ENCODE measurements at places on chromosomes 2 and 18.

DNA sequence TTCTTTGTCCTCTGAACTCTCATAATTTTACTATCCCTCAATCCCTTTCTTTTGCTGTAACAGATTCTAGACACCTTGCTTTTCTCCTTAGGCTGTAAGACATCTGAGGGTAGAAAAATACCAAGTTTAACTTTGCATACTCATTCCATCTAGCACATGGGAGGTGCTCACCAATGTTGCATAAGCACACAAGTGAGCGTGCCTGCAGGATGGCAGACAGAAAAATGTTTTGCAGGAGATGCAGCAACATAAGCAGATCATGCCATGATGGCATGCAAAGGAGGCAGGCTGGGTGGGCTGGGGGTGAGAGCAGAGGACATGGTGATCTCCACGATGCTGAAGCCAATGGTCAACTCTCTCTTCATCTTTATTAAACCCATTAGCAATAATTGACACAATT, 24.1 kb downstream of the CYRIA start:
- no peak for DNase-seq

GRCh38 chr2:51633073-51633472, 601.1 kb upstream of the NRXN1 start:
- DNase-seq, result no peak

DNA sequence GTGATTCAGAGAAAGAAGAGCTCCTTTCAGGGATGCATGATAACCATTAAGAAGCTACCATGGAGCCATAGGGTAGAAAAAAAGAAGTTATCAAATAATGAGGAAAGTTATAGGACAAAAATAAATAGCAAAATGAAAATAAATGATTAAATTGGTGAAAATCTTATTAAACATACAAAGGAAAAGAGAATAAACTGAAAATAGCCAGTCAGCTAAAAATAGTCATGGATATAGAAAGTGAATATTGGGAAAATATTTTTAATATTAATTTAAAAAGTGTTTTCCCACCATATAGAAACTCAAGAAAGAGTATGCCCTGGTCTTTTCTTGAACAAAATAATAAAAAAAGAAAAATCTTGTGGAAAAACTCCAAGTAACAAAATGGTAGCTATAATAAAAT, 209.2 kb upstream of the CDH19 start:
- DNase-seq, result no peak

DNA sequence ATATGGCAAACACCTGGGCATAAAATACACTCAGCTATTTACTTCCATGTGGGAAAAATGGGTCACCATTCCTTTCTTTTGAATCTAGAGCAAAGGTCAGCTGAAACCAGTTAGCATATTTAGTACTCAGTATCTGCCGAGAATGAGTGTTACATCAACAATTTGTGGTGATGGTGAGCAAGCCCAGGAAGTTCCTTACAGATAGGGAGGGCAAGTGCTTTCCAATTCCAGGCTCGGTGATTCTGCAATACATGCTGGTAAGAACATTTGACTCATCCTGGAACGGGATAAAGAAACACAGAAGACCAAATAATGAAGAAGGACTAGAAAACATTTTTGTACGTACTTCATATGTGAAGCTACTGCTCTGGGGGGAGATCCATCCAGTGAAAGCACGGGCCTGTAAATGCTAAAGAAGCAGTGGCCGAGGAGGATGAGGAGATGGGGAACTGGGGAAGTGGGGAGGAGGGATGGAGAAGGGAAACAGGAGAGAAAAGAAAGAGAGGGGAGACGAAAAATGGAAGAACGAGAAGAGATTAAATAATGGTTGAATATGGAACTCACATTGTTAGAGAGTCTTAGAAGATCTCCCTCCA, 251.9 kb downstream of the TTC32 start:
- DNase-seq, result no peak

DNA sequence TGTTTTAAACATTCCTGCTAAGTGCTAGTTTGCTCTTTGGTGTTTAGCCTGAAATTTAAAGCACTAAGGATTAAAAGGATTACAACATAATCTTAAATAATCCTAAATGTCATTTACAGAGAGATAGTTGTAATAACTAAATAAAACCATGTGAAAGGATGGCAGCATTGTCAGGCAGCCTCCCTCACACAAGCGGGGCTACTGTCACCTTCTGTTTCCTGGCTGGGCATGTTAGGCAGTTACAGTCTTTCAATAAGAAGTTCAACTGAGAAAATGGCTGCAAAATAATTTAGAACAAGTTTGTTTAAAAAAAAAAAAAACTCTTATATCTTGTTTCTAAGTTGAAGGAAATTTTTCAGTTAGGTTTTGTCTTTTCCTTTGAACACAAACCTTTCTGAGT, 124.9 kb downstream of the ARHGAP15 start:
- DNase-seq, result no peak

DNA sequence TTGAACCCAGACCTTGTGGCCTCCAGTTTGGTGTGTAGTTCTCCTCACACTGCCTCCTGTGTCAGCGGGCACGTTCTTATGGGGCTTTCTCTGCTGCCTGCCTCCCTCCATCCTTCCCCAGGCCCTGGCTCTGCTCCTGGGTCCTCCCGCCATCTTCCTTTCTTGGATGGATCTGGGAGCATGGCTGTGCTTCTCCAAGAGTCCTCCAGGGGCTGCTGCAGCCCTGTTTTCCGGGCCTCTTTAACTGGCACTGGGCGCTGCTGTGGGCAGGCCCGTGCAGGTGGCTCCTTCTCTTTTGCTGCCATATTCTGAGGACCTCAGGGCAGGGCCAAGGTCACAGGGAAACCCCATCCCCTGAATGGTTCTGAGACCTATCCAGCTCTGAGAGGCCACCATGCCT, 17.8 kb downstream of the THNSL2 start:
- DNase-seq, result no peak

DNA sequence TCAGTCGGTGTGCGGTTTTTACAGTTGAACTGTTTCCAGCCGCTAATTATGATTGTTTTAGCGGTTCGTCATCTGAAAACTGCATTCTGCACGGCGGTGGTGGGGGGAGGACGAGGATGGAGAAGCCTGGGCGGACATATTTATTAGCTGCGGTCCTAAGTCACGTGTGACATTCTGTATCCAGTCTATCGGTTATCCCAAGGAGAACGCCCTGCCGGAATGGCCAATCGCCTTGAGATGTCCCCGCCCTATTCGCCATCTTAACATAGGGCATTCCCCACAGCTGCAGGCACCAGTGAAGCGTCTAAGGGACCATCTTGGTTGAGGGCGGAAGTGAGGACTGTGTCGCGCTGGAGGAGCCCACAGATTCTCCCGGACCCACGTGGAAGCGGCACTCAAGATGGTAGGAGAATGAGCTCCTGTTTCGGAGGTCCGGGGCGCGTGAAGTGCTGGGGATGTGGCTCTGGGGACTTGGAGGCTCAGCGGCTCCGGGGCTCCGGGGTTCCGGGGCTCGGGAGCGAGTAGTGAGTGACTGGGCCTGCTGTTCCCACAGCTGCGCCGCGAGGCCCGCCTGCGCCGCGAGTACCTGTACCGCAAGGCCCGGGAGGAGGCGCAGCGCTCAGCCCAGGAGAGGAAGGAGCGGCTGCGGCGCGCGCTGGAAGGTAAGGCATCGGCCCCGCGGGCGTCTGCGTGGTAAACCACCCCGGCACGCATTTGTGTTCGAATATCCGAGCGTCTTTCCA, at the start of gene IMP4:
TSS of gene IMP4 (plus strand) at position 365 of the 743 bp plus-strand sequence. CDS start at position 401, 36 bp downstream.
- peak; percentile 98 for DNase-seq

DNA sequence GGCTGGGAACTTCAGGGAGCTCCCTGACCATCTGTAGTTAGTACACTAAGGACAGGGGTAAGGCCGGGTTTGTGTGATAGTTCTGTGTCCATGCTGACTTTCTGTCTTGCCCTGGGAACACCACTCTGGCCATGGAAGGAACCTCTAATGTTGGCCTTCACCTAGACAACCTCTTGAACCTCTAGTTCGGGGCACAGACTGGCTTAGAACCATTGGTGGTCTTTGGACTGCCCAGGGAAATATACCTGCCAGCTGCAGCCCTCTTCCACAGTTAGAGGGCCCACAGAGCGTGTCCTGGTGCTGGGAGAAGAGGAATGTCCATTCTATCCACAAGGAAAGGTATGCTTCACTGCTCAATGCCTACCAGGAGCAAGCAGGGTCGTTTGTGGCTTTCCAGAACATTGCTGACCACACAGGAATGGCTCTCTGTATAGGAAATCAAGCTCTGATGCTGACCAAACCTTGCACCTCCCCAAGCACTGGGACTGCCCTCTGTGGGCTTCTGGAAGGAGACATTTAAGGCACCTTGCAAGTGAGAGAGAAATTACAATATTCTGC, 318.8 kb upstream of the EPAS1 start:
- peak; percentile 30 for DNase-seq

- peak; percentile 22 for DNase-seq
These were observed 173.6 kb downstream of the LDLRAD4 start for GRCh38 chr18:13392029-13392750.

GRCh38 chr2:10820978-10821695, 8.6 kb upstream of the PDIA6 start:
- DNase-seq, result no peak

- no peak for DNase-seq
These were observed 7.3 kb downstream of the KIF1A start for GRCh38 chr2:240812721-240813120.

GRCh38 chr2:27494284-27494943, 586 bp downstream of the FNDC4 start:
- DNase-seq, result peak; percentile 91
